ENCODE measurements at places on chromosomes 6 and 20.
A peak's percentile ranks its signal among the peaks of the same experiment; 100 is the strongest.

GRCh38 chr20:9256393-9256792, 187.5 kb downstream of the PLCB4 start:
- DNase-seq, result no peak

- no peak for DNase-seq
Measured at GRCh38 chr6:132995432-132995831, 181.1 kb downstream of the RPS12 start.

DNA sequence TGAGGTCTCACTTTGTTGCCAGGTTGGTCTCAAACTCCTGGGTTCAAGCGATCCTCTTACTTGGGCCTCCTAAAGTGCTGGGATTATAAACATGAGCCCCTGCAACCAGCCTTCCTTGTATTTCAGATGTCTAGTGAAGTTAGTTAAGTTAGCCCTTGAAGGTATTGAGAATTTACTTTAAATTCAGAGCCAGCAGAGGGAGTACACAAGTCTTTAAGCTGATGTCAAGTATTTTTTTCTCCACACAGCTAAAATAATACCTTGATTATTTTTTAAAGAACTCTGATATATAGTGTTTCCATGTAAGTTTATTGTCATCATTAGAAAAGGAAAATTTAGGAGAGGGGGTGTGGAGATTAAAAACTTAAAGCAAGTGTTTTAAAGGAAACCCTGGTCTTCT, 9.8 kb downstream of the FOXO3 start:
- no peak for DNase-seq

DNA sequence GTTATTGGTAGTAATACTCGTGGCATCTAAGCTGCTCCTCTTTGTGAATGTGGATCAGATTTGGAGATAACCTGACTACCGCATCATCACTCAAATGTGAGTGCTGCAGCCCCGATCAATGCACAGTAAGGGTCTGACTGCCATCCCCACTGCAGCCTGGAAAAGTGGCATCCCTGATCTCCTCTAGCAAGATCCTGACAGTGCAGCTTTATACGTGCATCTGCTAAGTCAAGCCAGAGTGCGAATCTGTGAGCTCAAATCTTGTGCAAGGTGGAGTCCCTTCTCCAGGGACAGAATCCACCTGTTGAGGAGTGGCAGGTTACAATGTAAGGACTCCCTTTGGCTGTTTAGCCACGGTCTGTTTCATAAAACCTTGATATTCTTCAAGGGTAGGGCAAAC, 215.0 kb upstream of the EXOC2 start:
- DNase-seq, result no peak

- DNase-seq, result peak; percentile 46
Measured at GRCh38 chr20:57481281-57481711, 43.6 kb downstream of the CTCFL start.

GRCh38 chr20:37749620-37750403, 56.0 kb downstream of the CTNNBL1 start:
- no peak for DNase-seq

Data from activated T-cell treated with anti-CD3 and anti-CD28 coated beads, Interleukin-2, amount 50 U/mL, for 24 hours (primary cell).